ENCODE measurements at places on chromosomes 4 and X. TPM values are rescaled to one million over a fixed set of nuclear protein-coding genes. Genes with fewer than 3 reads are reported as not detected.

DNA sequence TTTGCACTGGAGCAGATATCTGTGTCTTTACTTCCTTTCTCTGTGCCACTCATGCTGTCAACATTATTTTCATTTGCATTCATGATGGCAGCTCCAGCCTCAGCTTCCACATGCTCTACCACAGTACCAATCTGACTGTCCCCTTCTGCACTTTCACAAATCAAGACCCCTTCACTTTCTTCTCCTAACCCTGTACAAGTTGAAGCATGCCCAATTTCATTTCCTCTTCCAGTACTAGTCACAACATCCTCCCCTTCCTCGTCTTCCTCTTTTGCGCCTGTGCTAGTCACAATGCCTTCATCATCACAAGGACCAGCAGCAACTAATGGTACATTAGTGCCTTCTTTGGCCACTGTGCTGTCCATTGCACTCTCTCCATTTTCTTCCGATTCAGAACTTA is 26.5 kb downstream of the BOD1L1 start:
- no peak for DNase-seq

DNA sequence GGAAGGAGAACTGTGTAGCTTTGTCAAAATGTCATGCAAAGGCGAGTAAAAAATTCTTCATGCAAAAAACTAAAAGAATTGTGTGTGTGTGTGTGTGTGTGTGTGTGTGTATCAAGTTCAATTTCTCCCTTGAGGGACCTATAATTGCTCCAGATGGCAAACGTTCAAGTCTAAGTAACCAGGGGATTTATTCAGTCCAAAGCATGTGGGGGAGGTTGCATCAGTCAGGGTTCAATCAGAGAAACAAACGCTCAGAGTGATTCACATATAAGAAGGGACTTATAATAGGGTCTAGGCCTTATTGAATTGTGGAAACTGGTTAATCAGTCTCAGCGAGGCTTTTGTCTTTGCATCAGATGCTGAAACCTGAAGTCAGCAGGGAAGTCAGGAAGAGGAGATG is 5.0 kb downstream of the DCAF8L1 start:
- no peak for DNase-seq

YY2 gene
- 1.0 TPM for total RNA-seq

STK26 gene
- total RNA-seq: 0.79 TPM

TREX2 gene
- not detected for total RNA-seq

- no peak for DNase-seq
Measured at GRCh38 chr4:84697615-84698201, 114.8 kb downstream of the CDS1 start.

DNA sequence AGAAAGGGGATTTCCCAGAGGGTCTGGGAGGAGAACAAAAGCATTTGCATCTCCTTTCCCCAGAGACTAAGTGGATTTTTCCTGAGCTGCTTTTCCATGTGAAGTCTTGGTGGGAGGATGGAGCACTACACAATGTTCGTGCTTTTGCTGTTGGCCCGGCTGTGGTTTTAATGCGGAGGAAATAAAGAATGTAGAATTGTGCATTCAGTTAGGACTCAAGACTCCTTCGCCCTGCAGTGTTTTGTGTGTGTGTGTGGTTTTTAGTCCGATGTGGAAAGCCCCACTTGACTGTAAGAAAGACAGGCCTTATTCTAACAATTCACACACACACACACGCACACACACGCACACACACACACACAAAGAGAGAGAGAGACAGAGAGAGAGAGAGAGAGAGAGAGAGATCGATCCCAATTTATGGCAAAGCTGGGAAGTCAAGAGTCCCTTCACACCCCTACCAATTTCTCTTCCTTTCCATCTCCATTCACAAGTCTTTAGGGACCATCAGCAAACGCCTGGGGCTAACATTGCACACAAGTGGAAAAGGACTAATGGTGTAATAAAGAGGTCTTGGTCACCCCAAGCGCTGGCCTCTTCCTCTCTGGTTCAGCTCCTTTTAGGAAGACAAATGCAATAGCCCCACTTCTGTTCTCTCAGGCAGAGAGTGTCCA is 44.2 kb downstream of the CLDN34 start:
- no peak for DNase-seq

TLR6 gene
- 1.3 TPM for total RNA-seq

GRCh38 chrX:115459883-115460880 is 100.8 kb upstream of the PLS3 start:
- no peak for DNase-seq

GRCh38 chrX:119266364-119266995 is 30.4 kb downstream of the PGRMC1 start:
- DNase-seq: no peak

- DNase-seq: no peak
Measured at GRCh38 chr4:29002151-29002550, 1718.0 kb upstream of the PCDH7 start.

- DNase-seq: no peak
Measured at GRCh38 chrX:149903889-149904748, 23.1 kb downstream of the MAGEA8 start.

SLC35A2 gene
- 13.4 TPM for total RNA-seq

GRCh38 chr4:12978310-12978709 is 505.8 kb downstream of the RAB28 start:
- no peak for DNase-seq

DNA sequence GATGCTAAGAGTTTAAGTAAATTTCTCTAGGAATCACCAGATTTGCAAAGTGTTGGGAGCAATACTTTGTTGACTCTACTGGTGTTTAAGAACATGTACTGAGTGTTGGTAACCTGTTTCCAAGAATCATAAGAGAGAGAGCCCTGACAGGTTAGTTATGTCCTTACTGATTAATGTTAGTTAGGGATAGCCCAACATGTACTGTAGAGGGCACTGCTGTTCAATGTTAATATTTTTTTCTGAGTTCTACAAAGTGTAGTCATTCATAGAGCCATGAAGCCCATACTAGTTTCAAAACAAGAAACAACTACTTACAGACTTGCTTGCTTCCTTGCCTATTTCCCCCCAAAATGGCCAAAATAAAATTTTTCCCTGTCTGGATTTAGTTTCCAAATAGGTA is 11.9 kb downstream of the TMPRSS11D start:
- DNase-seq: no peak

DNA sequence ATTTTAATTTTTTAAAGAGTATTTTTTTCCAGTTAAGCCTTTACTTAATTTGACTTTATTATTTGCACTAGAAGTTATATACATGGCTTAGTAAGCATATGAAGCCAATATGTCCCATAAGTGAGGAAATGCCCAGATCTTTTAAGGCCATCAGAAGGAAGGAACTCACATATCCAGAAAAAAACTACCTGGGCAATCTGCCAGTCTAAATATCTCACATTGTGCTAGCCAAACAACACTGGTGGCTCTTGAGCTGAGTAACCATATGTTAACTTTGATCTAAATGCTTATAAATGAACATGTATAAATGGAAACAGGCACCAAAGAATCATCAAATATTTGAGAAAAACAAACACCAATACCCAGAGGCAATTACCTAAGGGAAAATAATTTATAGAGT is 138.6 kb upstream of the APOOL start:
- DNase-seq: no peak

DNA sequence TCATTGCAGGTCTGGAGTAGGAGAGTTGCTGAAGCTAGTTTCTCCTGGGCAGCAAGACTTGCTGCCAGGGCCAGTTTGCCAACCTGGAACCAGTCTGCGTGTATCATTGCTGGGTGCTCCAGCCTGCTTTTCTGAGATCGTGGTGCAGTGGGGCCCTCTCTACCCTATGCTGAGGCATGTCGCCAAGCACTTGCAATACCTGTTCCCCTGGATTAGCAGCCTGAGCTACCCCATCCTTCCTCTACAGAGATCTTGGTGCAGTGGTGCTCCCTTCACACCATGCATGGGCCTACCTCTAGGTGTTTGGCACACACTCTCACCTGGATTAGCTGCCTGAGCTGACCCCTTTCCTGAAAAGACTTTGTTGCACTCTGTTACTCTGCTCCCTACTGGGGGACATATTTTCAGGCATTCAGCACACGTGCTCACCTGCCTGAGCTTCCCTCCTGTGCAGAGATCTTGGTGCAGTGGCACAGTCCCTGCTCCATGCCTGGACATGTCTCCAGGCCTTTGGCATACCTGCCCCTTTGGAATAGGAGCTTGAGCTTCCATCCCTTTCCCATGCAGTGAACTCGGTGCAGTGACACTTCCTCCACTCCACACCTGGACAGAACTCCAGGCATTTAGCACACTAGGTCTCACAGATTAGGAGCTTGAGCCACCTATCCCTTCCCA is 133.7 kb upstream of the CXCL13 start:
- no peak for DNase-seq

GRCh38 chr4:97653701-97654100 is 489.6 kb downstream of the STPG2 start:
- no peak for DNase-seq

SPP1 gene
- 58.7 TPM for total RNA-seq

VAMP7 gene
- 18.4 TPM for total RNA-seq

- no peak for DNase-seq
Measured at GRCh38 chr4:61210186-61210939, 10.2 kb downstream of the ADGRL3 start.

GRCh38 chr4:147589586-147589985 is 27.6 kb upstream of the TMEM184C start:
- no peak for DNase-seq

DNA sequence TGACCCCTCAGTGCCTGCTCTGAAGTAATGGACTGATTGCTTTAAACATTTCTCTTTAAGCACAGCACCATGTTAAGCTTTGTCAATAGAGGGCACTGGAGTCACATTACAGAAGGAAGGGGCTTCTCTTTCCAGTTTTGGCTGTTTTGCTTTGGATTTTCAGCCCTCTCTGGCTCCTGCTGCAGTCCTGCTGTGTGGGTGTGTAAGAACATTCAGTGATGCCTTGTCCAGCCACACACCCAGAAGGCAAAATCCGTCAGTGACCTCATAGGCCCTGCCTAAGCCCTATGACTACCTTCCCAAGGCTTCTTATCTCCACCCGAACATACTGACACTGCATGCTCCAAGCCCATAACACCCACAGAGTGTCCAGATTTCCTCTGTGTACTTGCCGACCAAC is 215.3 kb upstream of the CTSO start:
- DNase-seq: no peak

PLAC1 gene
- not detected for total RNA-seq

GRCh38 chrX:40087425-40088298 is 10.1 kb downstream of the BCOR start:
- DNase-seq: no peak

DCAF8L2 gene
- total RNA-seq: not detected

GRCh38 chr4:138656990-138657389 is 358.6 kb upstream of the NOCT start:
- no peak for DNase-seq

Measured in psoas muscle (tissue), 8 donors.